ENCODE measurements at places on chromosomes 5 and 9. TPM values are rescaled to one million over a fixed set of nuclear protein-coding genes. Genes with fewer than 3 reads are reported as not detected.

The SYNPO gene
- 4.0 TPM for total RNA-seq

The PCDHGC4 gene
- total RNA-seq: 1.7 TPM

The DDX4 gene
- total RNA-seq: not detected

The BSPRY gene
- not detected for total RNA-seq

The EIF4E1B gene
- not detected for total RNA-seq

The ACTBL2 gene
- total RNA-seq: 1.1 TPM

The SLC25A2 gene
- 0.18 TPM for total RNA-seq

The IFNA2 gene
- not detected for total RNA-seq

The PDLIM4 gene
- total RNA-seq: 53.3 TPM

The CMBL gene
- 11.2 TPM for total RNA-seq

The SHISAL2B gene
- total RNA-seq: not detected

The SUSD3 gene
- total RNA-seq: 1.1 TPM

The FOXD4L6 gene
- total RNA-seq: 0.09 TPM

The C9orf50 gene
- 0.18 TPM for total RNA-seq

The NUTM2G gene
- total RNA-seq: not detected

The CORO2A gene
- 0.28 TPM for total RNA-seq

All from smooth muscle cell of bladder (primary cell).